ENCODE measurements at places on chromosomes 16 and 17.

DNA sequence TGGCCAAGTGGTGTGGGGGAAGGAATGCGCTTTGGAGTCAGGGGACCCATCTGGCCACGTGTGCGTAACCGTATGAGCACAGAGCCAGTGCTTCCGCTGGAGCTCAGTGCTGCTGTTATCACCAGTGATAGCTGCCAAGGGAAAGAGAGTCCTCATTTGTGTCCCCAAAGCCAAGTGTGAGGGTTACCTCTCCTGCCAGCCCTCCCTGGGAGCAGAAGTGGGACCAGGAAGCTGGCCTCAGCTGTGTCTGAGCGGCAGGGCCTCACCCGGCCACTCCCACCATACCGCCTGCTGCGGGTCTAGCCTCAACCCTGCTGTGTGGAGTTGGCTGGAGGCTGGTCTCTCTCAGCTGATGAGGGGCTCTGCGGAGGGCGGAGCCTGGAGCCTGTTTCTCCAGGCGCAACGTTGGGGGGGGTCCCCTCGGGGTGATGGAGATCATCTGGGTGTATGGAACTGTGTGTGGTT is 44.5 kb downstream of the MEAK7 start:
- no peak for DNase-seq

GRCh38 chr16:51134876-51135275 is 16.2 kb downstream of the SALL1 start:
- DNase-seq = no peak

- no peak for DNase-seq
Measured at GRCh38 chr16:85334718-85335583, 222.7 kb upstream of the CIBAR2 start.

DNA sequence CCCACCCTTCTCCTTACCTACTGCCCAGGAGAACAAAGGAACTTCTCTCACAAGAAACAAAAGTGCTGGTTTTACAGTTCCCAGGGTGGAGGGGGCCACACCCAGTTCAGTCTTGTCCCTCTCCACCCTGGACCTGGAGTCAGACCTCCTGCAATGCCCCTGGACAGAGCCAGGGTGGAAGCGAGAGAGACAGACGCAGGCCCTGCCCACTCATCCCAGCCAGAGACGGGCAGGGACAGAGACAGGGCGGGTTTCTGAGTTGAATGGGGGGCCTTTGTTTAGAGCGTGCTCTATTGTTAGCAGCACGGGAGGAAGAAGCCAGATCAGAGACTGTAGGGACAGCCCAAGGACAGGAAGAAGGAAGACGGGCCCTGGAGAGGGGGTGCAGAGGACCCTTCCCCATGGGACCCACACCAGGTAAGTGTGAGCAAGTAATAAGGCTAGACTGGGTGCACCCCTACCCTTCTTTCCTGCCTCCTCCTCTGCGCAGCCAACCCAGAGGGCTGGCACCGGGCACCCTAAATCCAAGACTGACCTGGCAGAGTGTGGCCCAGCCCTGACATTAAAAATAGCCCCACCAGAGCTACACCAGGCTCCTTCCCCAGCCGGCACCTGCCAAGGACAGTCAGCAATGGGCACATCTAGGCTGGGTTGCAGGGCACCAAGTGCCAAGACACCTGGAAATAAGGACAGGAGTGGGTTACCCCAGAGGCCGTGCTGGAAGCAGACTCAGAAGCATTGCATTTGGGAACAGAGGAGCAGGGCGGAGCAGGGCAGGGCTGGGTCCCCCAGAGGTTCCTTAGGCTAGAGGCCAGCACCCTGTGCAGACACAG is 10.9 kb downstream of the JUP start:
- no peak for DNase-seq

- DNase-seq = peak; percentile 95
Measured at GRCh38 chr17:60327134-60327900, 64.6 kb downstream of the USP32 start.

DNA sequence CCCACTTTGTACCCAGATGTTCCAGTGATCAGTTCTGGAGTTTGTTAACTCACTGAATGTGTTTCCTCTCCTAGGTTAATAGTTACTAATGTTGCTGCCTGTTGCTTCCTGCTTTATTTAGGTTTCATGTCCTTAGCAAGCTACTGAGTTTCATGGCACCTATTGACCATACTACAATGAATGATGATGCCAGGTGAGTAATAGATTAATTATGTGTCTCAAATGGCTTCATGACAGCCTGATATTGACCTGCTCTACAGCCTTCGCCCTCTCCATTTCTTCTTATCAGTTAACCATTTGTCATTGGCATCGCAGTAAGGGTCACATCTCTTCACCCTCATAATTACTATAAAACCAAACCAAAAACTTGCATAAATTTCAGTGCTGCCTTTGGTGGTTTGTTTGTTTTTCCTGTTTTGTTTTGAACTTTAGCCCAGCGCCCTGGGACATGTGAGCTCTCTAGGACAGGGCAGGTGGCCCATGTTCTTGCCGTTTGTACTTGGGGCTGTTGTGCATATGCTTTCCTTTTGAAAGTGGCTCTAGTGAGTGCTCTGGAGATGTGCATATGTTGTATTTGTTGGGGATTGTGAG is 82.8 kb downstream of the AATF start:
- no peak for DNase-seq

DNA sequence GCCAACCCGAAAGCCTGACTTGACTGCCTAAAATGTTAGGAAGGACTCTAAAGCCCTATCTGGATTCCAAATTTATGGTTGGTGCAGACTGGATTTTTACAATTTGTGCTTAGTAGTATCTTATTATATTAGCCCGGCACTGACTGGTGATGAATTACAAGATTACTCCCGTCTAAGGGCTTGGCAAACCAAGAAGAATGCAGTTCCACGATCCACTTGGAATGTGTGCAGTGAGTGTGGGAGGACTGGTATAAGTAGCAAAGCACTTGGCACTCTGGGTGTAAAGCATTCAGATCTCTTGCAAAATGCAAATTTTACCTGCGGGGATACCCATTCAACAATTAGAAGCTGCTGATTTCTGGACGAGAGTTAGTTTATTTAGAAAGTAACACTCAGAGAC is 539.4 kb downstream of the MAF start:
- no peak for DNase-seq

DNA sequence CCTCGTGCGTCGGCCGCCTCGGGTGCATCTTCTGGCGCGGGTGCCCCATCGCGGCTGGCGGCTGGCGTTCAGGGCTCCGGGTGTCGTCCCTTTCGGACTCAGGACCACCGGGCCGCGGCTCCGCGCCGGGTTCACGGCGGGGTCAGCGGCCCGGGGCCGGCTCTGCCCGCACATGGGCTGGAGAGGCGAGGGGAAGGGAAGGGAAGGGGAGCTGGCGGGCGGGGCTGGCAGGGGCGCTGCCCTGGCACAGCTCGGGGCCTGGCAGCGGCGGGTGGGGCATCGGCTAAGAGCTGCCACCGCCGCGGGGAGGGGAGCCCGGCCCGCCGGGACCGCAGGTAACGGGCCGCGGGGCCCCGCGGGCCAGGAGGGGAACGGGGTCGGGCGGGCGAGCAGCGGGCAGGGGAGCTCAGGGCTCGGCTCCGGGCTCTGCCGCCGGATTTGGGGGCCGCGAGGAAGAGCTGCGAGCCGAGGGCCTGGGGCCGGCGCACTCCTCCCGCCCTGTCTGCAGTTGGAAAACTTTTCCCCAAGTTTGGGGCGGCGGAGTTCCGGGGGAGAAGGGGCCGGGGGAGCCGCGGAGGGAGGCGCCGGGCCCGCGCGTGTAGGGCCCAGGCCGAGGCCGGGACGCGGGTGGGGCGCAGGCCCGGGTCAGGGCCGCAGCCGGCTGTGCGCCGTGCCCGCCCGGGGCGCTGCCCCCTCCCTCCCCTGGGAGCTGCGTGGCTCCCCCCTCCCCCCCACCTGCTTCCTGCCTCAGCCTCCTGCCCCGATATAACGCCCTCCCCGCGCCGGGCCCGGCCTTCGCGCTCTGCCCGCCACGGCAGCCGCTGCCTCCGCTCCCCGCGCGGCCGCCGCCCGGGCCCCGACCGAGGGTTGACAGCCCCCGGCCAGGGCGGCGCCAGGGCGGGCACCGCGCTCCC is 646 bp downstream of the HIC1 start:
- DNase-seq = no peak

- no peak for DNase-seq
Measured at GRCh38 chr17:62162898-62163297, 97.8 kb upstream of the MED13 start.

GRCh38 chr16:24253192-24253591 is 2.9 kb upstream of the CACNG3 start:
- no peak for DNase-seq

GRCh38 chr17:52790359-52790955 is 631.9 kb upstream of the CA10 start:
- DNase-seq = no peak

GRCh38 chr17:47251421-47251940 is 2.1 kb upstream of the ITGB3 start:
- DNase-seq = no peak

DNA sequence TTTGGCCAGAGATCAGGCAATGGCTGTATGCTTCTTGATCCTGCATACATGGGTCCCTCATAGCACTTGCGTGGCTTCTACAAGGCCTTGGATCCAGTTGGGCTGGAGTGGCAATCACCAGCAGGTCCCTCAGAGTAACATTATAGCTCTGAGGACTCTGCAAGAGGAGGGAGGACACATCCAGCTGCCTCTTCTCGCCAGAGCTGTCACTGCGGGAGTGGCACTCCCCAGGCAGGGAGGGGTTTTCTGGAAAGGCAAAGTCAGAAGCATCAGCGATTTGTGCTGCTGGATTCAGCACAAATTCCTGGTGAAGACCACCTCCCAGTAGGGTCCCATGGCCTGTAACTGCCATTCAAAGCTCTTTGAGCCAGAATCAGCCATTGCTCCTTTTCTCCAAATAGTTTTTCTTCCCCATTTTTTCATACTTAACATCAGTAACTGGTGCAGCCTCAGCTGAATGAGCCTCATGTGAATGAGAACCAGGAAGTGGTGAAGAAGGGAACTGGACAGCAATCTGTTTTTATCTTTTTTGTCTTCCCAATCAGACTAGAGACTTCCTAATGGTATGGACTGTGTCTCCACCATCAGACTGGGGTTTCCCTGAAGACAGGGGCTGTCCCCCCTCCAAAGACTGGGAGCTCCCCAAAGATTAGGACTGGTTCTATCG is 40.6 kb upstream of the HOXB13 start:
- DNase-seq = no peak

DNA sequence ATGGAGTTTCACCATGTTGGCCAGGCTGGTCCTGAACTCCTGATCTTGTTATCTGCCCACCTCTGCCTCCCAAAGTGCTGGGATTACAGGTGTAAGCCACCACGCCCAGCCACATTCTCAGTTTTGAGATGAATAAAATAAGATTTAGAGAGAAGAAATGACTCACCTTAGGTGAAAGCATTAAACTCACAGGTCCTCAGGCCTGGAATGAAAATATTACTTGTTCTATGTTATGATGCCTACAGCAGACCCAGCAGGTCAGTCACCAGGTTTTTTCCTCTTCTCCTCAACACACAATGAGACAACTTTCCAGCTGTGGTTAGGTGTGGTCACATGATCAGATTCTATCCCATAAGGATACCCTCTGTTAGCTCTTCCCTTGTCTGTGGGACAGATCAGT is 150.3 kb downstream of the C16orf95 start:
- no peak for DNase-seq

- no peak for DNase-seq
Measured at GRCh38 chr17:67246653-67247415, 1.8 kb upstream of the HELZ start.

DNA sequence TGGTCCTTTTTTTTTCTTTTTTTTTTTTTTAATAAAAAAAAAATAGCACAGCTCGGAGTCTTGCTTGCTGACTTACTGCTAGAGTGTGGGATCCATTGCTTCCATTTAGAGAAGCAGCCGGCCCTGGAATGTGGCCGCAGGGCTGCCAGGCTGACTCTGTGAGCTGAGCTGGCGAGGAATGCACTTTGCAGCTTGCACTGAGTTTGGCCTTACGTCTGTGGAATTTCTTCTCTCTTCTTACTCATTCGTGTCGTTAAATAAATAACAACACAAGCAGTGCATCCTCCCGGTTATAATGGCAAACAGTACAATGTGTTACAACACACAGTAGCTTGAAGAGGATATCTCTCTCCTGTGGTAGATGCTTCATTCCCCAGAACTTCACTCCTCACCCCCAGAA is 69.2 kb downstream of the PRKCB start:
- no peak for DNase-seq

- DNase-seq = no peak
Measured at GRCh38 chr16:64481497-64481896, 640.4 kb downstream of the CDH11 start.

GRCh38 chr17:80468781-80469493 is 7.5 kb downstream of the NPTX1 start:
- DNase-seq = no peak

GRCh38 chr16:59500601-59501000 is 766.5 kb upstream of the GOT2 start:
- DNase-seq = no peak

DNA sequence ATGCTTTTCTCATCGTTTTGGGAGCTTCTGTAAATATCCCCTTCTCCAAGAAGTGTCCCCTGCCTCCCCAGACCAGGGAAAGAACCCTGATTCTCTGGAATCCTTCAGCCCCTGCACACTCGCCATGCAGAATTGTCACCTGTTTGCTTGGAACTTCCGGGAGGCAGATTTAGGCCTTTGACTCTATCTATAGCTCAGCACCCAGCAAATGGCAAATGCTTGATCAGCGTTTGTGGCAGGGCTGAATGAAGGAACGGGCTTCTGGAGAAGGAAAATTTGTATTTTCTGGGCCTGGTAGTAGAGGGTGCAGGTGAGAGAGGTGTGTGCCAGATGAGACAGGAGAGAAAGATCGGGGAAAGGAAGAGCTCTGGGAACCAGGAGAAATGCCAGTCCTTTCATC is 18.3 kb upstream of the CACNG4 start:
- no peak for DNase-seq

DNA sequence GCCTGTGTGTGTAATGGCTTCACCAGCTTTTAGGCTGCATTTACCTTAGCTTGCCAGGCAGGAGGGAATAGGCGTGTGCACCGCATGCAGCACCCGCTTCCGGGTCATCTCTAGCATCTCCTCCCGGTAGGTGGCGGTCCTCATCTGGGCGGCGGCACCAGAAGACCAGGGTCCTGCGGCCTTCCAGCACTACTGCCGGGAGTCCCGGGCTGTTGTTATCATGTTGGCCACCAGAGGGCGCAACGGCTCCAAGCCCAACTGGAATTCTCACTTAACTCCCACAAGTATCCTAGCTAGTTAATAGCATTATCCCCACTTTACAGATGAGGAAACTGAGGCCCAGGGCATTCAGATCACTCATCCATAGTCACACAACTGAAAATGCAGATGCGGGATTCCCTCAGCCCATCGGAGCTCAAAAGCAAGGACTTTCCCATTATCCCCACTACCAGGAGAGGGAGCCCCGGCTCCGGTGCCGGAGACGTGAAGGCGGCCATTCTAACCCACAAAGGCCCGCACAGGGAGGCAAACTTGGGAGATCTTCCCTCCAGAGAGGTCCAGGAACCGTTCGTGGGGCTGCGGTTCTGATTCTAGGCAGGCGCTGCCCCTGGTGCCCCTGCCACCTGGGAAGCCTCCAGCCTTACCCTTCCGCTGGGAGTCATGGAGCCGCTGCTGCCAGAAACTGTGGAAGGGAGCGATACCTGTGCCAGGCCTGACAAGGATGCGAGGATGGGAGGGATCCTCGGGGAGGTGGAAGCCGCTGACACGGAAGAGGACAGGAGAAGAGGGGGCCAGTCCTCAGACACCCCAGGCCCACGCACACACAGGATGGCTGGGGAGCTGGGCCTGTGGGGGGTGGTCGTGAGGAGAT is 23.9 kb downstream of the LGALS9 start:
- DNase-seq = peak; percentile 61

- no peak for DNase-seq
Measured at GRCh38 chr16:4505356-4506147, 29.4 kb downstream of the HMOX2 start.

Measured in NCI-H510A (cell line).